ENCODE measurements at places on chromosomes 16 and 17.

DNA sequence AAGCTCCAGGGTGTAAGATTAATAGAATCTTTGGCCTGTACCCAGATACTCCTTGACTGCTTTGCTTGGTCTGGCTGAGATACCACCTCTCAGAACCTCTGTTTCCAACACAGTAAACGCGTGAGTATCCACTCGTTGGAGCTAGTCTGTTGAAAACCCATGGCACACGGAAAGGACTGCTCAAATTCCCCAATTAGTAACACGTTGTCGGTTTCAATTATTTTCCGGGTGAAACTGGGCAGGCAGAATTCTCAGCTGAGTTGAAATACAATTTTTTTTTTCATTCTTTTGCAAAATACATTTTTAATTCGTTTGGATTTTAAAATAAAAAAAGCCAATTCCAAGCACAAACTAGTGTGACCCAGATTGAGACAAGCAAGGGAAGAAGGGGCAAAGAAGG lies 120.5 kb downstream of the MAF start:
- DNase-seq, result no peak

DNA sequence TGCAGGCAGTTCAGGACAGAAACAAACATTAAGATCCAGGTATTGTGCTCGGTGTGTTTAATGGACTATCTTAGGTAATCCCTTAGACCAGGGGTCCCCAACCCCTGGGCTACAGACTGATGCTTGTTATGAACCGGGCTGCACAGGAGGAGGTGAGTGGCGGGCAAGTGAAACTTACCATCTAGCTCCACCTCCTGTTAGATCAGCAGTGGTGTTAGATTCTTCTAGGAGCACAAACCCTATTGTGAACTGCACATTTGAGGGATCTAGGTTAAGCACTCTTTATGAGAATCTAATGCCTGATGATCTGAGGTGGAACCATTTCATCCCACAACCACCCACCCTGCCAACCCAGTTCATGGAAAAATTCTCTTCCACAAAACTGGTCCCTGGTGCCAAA lies 37.8 kb upstream of the ASIC2 start:
- DNase-seq, result no peak

GRCh38 chr16:20941636-20941926 lies 41.0 kb downstream of the LYRM1 start:
- DNase-seq, result no peak

DNA sequence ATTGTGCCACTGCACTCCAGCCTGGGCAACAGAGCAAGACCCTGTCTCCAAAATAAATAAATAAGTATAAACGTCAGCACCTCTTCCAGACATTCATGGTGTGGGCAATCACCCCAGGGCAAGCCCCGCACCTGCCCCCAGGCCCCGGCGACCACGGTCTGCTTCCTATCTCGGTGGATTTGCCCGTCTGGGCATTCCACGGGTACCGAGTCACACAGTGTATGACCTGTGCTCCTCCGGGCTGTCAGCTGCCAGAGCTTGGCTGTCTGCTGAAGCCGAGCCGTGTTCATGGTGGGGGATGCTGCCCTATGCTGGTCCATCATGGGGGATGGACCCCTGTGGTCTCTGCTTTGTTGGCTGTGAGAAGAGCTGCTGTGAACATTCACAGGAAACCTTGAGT lies 15.4 kb downstream of the CYBC1 start:
- no peak for DNase-seq

DNA sequence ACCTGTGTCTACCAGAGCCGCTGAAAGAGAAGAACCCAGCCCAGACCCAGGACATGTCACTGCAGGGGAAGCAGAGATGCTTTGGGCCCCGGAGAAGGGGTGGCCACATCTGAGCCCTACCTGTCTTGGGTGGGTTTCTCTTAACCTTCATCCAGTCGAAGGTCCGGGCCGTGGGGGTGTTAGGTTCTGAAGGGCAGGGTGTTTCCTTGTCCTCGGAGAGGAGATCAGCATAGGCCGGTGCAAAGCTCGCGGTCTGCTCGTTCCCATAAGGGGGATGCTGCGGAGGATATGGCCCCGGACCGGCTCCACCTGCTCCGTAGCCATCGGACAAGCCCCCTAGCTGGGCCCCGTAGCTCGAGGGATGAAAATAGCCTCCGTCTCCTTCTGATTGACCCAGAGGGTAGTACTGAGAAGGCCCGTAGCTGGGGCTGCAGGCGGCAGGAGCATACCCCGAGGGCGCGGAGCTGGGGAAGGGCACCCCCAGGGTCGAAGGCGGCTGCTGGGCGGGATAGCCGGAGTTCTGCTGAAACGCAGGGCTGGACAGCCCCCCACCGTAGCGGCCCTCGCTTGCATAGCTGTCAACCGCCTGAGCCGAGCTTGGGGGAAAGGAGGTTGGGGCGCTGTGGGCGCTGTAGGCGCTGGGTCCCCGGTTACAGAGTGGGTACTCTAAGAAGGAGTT lies 464 bp downstream of the HOXB1 start:
- DNase-seq, result no peak

DNA sequence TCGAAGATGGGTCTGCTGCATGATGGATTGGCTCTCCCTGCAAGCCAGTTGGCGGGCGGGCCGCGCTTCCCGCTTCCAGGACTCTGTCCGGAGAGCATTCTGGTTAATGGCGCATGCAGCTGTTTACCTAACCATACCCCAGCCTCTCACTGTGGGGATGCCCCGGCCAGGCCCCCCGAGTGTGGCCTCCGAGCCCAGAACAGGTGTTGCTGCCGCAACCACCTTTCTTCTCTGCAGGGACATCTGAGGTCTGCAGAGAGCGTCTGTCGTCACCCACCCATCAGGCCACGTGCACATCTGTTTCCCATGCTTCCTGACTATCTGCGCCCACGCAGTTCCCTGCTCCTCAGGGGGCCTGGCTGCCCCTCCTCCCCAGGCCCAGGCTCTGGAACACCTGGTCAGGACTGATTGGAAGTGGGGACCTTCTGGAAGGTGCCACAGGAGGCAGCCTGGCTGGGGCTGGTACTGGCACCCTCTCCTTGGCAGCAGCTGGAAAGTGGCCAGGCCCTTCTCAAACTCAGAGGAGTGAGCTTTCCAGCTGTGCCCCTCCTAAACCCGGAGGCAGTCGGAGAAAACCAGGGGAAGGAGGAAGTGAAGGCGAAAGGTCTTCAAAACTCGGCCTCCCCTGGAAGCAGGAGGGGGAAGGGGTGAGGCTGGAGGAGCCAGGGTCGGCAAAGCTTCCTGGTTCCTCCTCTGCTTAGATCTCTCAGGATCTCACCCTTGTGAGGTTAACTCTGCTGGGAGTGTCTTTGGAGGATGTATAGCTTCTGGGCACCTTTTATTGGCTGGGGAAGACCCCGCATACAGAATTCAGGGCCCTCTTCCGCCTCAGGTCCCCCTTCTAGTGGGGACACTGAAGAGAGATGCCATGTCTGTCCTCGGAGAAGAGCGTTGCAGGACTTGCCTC lies 64.5 kb upstream of the CIBAR2 start:
- DNase-seq, result no peak

DNA sequence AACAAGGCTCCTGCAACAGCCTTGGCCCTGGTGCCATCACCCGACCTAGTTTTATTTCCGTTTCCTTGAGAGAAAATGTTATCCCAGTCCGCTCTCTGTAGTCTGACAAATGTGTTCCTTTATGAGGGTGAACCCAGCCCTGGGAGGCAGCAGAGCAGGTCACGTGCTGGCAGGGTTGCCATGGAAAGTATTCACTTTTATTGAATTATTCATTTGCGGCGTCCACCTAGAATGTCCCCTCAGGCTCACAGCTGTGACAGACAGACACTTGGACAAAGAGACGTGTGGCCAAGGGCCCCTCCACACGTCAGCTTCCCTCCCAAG lies 90.0 kb downstream of the WSCD1 start:
- DNase-seq, result no peak

- DNase-seq, result no peak
Observed at GRCh38 chr16:30009990-30010843, 610 bp downstream of the DOC2A start.

GRCh38 chr16:1003391-1004347 lies 22.1 kb downstream of the SOX8 start:
- DNase-seq, result no peak

GRCh38 chr16:53080345-53081031 lies 25.7 kb downstream of the CHD9 start:
- DNase-seq, result no peak

GRCh38 chr16:59385959-59386358 lies 651.8 kb upstream of the GOT2 start:
- no peak for DNase-seq

GRCh38 chr17:1995907-1996799 lies 29.0 kb downstream of the RTN4RL1 start:
- DNase-seq, result no peak

GRCh38 chr17:4997302-4998026 lies at the start of the genes INCA1 and KIF1C:
TSS of gene INCA1 (minus strand) at chr17:4997522. CDS start at chr17:4994437, 3,085 bp downstream.
TSS of gene KIF1C (plus strand) at chr17:4997950. CDS start at chr17:5000247, 2,297 bp downstream.
- peak; percentile 97 for DNase-seq
